Transverse colon (tissue), 4 donors: ENCODE measurements at places on chromosomes 2 and 18. TPM values are rescaled to one million over a fixed set of nuclear protein-coding genes. Genes with fewer than 3 reads are reported as not detected.

DNA sequence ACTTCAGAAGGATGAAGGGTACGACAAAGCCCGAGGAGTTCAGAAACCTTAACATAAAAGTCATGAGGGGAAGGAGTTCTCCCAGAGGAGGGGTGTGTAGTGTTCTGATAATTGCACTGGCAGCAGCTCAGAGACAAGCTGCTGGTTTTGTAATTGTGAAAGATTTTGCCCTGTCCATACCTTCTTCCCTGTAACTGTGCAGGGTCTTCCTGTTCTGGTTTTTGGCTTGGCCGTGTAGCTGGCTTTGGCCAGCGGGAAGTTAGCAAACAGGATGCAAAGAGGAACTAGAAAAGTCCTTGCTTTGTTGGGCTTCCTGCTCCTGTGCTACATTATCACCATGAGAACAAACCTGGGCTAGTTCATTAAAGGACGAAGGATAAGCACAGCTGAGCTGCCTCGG, 160.8 kb downstream of the LPIN1 start:
- H3K4me1 ChIP-seq: no peaks in the 10 kb centered on the region
- no peaks in the 10 kb centered on the region for H3K27me3 ChIP-seq

Gene CAPN14
- total RNA-seq: 0.14 TPM

Gene INHBB
- total RNA-seq: 0.41 TPM

Gene POTEC
- total RNA-seq: not detected

- no peaks in the 10 kb centered on the region for H3K4me1 ChIP-seq
- H3K36me3 ChIP-seq: no peaks in the 10 kb centered on the region
- no peak overlapping the region for H3K4me3 ChIP-seq
- H3K27ac ChIP-seq: no peak overlapping the region
- H3K27me3 ChIP-seq: no peaks in the 10 kb centered on the region
These were observed 309.0 kb downstream of the RDH14 start for GRCh38 chr2:18251486-18251885.

GRCh38 chr18:2853926-2854664, 7.3 kb downstream of the EMILIN2 start:
- H3K27ac ChIP-seq: no peak overlapping the region
- no peaks in the 10 kb centered on the region for H3K4me1 ChIP-seq
- DNase-seq: no peak
- peaks cover 16% of the 10 kb centered on the region for H3K27me3 ChIP-seq
- H3K4me3 ChIP-seq: no peak overlapping the region

Gene INHA
- total RNA-seq: not detected

DNA sequence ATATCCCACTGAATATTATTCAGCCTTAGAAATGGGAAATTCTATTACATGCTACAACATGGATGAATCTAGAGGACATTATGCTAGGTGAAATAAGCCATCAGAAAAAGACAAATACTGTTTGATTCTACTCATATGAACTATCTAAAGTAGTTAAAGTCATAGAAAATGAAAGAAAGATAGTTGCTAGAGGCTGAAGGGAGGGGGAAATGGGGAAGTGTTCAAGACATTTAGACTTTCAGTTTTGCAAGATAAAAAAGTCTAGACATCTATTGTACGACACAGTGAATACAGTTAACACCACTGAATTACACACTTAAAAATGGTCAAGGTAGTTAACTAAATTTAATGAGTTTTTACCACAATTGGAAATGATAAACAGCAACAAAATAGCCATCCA, 835.9 kb upstream of the CHAC2 start:
- H3K27me3 ChIP-seq: no peaks in the 10 kb centered on the region
- no peaks in the 10 kb centered on the region for H3K4me1 ChIP-seq
- H3K27ac ChIP-seq: no peak overlapping the region
- DNase-seq: no peak

- H3K4me3 ChIP-seq: peak overlapping the region; percentile 28
- H3K36me3 ChIP-seq: no peaks in the 10 kb centered on the region
- peaks cover 22% of the 10 kb centered on the region for H3K27me3 ChIP-seq
- peaks cover 14% of the 10 kb centered on the region for H3K4me1 ChIP-seq
- no peak overlapping the region for H3K27ac ChIP-seq
These were observed 5.3 kb upstream of the NEU4 start for GRCh38 chr2:241803387-241804325.

GRCh38 chr2:24469148-24469650, 21.9 kb upstream of the NCOA1 start:
- no peak overlapping the region for H3K27ac ChIP-seq
- no peak overlapping the region for H3K4me3 ChIP-seq
- no peaks in the 10 kb centered on the region for H3K27me3 ChIP-seq
- no peaks in the 10 kb centered on the region for H3K4me1 ChIP-seq
- H3K36me3 ChIP-seq: no peaks in the 10 kb centered on the region
- no peak for DNase-seq

- no peak overlapping the region for H3K27ac ChIP-seq
- H3K36me3 ChIP-seq: no peaks in the 10 kb centered on the region
- no peak overlapping the region for H3K4me3 ChIP-seq
- no peak for DNase-seq
- H3K27me3 ChIP-seq: no peaks in the 10 kb centered on the region
- H3K4me1 ChIP-seq: no peaks in the 10 kb centered on the region
These were observed 30.5 kb downstream of the CTIF start for GRCh38 chr18:48569139-48569914.

Gene DSC3
- not detected for total RNA-seq

- H3K4me3 ChIP-seq: no peak overlapping the region
- no peaks in the 10 kb centered on the region for H3K4me1 ChIP-seq
- no peaks in the 10 kb centered on the region for H3K27me3 ChIP-seq
- no peaks in the 10 kb centered on the region for H3K36me3 ChIP-seq
- DNase-seq: no peak
- no peak overlapping the region for H3K27ac ChIP-seq
These were observed 22.0 kb upstream of the DAPL1 start for GRCh38 chr2:158773121-158773520.

DNA sequence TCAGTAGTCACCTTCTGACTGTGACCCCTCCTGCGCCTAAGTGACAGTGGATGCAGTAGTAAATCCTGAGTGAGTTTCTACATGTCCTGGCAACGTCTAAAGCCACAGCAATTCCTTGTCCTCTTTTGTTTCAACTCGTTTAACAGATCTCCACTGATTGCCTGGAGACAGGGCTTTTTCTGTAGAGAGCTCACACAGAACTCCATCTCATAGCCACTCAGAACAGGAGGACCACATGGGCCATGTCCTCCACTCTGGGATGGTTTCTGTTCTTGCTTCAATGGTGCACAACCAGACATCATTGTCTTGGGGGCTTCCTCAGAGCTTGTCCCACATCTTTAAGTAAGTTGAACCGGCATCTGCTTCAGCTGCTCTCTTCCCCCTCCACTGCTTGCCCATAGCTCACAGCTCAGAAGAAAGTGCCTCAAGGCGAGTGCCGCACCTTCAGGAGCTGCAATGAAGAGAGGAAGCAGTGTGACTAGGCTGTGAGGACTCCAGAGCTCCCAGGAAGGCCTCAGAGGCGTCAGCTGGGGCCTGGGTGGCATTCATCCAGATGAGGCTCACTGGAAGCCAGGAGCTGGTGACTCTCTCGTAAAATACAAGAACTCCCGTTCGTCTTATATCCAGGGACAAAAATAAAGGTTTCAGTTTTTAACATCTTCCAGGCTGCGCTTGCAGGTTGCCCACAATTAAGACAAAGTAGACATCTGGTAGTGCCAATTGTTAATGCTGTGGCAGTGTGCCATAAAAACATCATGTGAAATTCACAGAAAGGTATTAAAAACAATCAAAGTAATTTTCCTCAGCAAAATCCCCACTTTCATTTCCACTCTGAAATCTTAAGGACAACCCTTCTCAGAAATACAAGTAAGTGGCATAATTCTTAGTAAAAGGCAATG, 37.3 kb downstream of the ST3GAL5 start:
- peak overlapping the region; percentile 74 for H3K27ac ChIP-seq
- H3K4me1 ChIP-seq: peaks cover 5% of the 10 kb centered on the region
- H3K4me3 ChIP-seq: no peak overlapping the region
- no peaks in the 10 kb centered on the region for H3K36me3 ChIP-seq
- H3K27me3 ChIP-seq: no peaks in the 10 kb centered on the region

GRCh38 chr2:66507673-66508201, 72.8 kb downstream of the MEIS1 start:
- H3K4me1 ChIP-seq: peaks cover 3% of the 10 kb centered on the region
- no peak overlapping the region for H3K4me3 ChIP-seq
- no peak for DNase-seq
- peak overlapping the region; percentile 33 for H3K27ac ChIP-seq
- no peaks in the 10 kb centered on the region for H3K36me3 ChIP-seq
- H3K27me3 ChIP-seq: no peaks in the 10 kb centered on the region

DNA sequence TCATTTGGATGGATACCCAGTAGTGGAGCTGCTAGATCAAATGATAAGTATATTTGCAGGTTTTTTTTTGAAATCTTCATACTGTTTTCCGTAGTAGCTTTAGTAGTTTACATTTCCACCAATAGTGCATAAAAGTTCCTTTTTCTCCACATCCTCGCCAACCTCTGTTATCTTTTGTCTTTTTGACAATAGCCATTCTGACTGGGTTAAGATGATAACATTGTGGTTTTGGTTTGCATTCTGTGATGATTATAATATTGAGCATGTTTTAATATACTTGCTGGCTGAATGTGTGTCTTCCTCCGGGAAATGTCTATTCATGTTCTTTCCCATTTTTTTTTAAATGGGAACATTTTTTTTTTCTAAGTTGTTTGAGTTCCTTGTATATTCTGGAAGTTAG, 260.0 kb downstream of the GULP1 start:
- no peak overlapping the region for H3K27ac ChIP-seq
- no peaks in the 10 kb centered on the region for H3K4me1 ChIP-seq
- no peaks in the 10 kb centered on the region for H3K27me3 ChIP-seq
- no peaks in the 10 kb centered on the region for H3K36me3 ChIP-seq
- no peak overlapping the region for H3K4me3 ChIP-seq

Gene TRIM54
- total RNA-seq: not detected

Gene TUBA3E
- not detected for total RNA-seq

DNA sequence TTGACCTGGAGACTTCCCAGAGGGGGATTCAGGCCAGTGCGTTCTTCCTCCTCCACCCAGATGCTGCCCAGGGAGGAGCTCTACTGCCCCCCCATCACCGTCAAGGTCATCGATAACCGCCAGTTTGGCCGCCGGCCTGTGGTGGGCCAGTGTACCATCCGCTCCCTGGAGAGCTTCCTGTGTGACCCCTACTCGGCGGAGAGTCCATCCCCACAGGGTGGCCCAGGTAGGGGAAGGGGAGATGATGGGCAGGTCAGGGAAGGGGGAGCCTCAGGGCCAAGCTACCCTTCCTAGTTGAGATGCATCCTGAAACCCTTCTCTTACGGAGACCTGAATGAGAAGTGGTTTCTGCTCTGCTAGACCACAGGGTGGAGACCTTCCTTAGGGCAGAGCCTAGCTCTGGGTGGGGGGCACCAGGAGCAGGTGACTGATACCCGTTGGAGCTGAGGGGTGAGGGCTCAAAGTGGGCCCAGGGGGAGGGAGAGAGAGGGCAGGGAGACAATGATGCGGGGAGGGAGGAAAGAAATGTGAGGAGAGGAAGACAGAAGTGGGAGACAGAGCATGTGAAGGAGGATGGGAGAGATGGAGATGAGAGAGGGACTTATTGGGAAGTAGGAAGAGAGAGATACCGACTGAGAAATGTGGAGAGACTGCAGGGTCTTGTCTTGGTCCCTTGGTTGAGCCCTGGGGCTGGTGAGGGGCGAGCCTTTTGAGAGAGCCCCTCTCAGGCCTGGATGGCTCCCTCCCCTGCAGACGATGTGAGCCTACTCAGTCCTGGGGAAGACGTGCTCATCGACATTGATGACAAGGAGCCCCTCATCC, 159.4 kb downstream of the DYSF start:
- H3K27me3 ChIP-seq: no peaks in the 10 kb centered on the region
- no peaks in the 10 kb centered on the region for H3K36me3 ChIP-seq
- no peak overlapping the region for H3K4me3 ChIP-seq
- H3K27ac ChIP-seq: no peak overlapping the region

Gene OXER1
- total RNA-seq: 4.9 TPM

Gene MORN2
- not detected for total RNA-seq
